ENCODE measurements at places on chromosomes 2 and 18. TPM values are rescaled to one million over a fixed set of nuclear protein-coding genes. Genes with fewer than 3 reads are reported as not detected.

DNA sequence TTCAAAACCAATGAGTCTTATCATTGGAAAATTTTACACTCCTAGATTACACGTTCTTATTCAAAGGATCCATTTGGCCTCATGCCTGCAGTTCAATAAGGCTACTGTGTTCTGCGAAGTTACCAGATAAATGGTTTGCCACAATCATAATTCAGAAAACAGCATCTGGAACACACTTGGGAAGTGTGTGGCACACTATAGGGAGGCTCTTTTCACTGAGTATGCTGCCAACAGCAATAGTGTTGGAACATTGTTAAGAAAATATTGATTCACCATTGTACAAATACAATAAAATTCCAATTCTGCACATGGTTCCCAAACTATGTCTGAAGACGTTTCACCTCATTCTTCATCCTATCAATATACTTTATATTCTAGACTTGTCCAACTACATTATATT is 141.4 kb upstream of the DOK6 start:
- DNase-seq, result no peak

DNA sequence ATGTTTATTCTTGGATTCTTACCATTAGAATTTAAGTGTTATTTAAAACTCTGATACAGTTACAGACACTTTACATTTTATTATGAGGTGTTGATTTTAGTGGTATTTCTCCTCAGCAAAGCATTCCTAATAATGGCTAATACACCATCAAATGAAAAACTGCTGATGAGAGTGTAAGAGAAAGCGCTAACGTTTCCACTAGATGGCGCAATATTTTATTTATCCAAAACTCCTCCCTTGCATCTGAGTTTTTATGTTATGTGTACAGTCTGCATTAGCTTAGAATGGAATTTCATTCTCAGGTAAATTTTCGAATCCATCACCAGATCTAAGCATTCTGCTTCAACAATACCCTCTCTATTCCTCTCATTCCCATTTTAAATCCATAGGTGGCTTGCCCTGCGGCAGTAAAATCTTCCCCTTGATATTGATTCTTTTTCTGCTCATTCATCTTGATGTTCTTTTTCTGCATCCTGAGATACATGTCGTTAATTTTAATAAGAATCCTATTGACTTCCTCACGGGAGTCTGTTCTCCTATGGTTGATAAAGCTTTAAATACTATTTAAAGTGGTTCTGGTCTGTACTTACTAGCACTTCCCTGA is 53.9 kb downstream of the PRKRA start:
- DNase-seq, result no peak

WDSUB1 gene
- total RNA-seq, result 4.6 TPM

DES gene
- not detected for total RNA-seq

DTNA gene
- not detected for total RNA-seq

Data from CD8-positive, alpha-beta T cell (primary cell).